ENCODE measurements at places on chromosomes 1 and 21.

DNA sequence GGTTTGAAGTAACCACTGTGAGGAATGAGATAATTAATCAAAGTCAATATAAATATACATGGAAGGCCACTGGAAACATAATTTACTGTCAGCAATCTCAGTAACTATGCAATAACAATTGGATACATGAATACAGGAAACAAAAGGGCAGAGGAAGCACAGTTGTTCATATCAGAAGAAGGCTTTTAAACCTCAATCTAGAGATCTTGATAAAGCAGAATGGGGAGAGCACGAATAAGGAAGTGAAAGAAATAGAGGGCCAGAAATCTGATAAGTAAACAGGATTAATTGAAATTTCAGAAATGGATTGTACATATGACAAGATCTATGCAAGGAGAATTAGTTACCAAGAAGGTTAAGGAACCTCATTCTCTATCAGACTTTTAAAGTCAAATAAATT, 93.0 kb downstream of the EVI5 start:
- DNase-seq, result no peak

DNA sequence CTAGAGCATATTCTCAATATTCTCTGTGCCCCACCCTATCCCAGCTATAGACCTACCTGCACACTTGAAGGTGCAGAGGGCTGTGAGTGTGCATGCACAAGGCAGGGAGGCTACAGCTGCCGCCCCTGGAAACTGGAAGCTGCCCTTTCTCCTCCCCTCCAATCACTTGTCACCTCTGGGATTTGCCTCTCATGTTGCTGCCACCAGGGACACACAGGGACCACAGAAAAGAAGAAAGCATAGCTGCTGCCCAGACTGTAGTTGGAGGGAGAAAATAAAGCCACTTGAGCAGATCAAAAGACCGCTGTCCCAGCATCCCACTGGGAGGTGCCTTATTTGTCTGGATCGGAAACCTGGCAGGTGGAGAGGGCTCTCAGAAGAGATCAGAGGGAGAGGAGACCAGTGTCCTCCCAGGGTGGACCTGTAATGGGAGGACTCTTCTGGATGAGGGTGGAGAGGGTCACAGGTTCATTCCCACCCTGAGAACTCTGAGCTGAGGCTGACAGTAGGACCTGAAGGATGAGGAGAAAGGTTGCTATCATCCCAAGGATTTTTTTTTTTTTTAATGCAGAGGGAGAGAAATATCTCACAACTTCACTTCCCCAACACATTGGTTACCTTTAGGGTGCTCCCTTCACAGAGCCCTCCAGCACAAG, 7.6 kb upstream of the INPP5B start:
- DNase-seq, result no peak

DNA sequence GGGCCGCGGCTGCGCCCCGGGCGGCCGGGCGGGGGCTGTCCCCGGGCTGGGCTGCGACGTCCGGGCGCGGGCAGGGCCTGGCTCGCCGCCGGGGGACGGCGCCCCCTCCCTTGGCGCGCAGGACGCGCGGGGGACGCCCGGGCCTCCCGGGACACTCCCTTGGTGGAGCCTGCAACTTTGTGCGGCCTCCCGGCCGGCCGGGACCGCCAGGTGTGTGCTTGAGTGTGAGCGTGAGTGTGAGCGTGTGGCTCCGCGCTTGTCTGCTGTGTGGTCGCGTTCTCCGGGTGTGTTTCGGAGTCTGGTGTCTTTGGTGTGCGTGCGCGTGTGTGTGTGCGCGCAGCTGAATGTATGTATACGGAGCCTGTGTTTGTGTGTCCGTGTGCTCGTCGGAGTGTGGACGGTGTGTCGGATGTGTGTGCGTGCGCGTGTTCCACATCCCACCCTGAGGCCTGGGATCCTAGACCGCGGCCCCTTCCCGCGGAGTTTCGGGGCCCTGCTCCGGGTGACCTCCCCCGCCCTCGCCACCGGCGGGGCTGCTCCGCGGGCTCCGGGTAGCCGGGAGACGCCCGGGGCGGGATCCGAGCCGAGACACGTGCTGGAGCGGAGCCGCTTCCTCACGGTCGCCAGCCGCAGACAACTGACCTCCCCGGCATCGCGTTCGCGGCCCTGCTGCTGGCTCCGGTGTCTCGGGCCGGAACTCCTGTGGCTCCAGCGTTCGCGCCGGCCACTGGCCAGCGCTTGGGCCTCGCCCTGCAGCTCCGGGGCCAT, 1.7 kb downstream of the PTPRU start:
- peak; percentile 12 for DNase-seq

DNA sequence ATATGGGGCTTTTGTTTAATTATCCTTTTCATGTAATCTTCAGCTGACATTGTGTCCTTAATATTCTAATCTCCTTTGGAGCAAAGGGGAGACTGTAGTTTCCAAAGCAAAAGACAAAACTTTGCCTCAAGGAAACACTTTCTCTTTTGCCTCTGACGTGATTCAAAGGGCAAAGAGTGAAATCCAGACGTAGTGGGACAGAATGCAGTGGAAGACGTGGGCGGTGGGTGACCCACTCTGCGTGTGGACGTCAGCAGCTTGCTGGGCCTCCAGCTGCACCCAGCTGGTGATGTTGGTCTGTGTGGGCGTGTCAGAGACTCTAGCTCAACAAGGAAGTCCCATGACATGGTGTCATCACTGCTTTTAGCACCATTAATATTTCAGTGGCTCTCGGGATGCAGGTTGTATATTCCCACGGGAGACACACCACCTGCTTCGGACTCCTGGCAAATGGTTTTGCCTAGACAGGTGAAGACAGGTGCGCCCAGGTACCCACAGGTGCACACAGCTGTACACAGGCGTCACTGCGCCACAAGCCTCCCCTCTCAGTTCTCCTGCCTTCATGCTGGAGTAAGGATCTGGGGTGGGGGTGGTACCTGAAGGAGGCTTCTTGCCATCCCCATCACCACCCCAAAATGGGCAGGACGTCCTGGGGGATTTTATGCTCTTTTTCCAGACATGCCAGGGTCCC, 292.1 kb upstream of the VAMP3 start:
- peak; percentile 79 for DNase-seq

- peak; percentile 23 for DNase-seq
Measured at GRCh38 chr1:110508028-110508940, 10.7 kb downstream of the KCNA10 start.

- DNase-seq, result peak; percentile 68
Measured at GRCh38 chr1:32215629-32216480, 6.3 kb downstream of the TMEM234 start.

Data from fibroblast of the aortic adventitia (primary cell).